ENCODE measurements at places on chromosomes 3 and 15.

GRCh38 chr15:35279811-35280210 lies 194.7 kb upstream of the NANOGP8 start:
- peak; percentile 44 for DNase-seq

- DNase-seq: no peak
Observed at GRCh38 chr15:60316961-60317360, 80.8 kb downstream of the ANXA2 start.

DNA sequence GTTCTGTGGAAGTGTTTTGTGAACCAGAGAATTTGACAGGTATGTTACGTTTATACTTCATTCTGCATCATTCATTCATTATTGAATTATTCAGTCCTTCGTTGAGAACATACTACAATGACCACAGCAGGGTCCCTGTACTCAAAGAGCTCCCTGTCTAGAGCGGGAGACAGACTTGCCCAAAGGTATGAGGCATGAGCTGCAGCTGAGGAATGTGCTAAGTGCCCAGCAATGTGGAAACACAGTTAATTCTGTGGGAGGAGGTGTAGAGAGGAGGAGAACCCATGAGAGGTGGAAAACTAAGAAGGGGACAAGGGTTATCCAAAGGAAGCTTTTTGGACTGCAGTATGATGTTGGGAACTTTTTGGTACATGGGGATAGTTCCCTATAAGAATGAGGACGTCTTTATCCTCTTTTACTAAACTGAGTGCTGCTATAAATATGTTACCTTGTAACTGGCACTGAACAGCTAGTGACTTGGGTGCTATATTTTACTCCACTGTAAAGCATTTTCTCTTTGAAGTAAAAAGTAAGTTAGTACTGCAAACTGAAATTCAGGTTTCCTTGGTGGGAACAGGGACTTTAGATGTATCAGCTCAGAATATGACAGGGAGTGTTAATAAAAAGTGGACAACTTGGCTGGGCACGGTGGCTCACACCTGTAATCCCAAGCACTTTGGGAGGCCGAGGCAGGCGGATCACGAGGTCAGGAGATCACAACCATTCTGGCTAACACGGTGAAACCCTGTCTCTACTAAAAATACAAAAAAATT lies 5.7 kb downstream of the SMAD3 start:
- DNase-seq: no peak

DNA sequence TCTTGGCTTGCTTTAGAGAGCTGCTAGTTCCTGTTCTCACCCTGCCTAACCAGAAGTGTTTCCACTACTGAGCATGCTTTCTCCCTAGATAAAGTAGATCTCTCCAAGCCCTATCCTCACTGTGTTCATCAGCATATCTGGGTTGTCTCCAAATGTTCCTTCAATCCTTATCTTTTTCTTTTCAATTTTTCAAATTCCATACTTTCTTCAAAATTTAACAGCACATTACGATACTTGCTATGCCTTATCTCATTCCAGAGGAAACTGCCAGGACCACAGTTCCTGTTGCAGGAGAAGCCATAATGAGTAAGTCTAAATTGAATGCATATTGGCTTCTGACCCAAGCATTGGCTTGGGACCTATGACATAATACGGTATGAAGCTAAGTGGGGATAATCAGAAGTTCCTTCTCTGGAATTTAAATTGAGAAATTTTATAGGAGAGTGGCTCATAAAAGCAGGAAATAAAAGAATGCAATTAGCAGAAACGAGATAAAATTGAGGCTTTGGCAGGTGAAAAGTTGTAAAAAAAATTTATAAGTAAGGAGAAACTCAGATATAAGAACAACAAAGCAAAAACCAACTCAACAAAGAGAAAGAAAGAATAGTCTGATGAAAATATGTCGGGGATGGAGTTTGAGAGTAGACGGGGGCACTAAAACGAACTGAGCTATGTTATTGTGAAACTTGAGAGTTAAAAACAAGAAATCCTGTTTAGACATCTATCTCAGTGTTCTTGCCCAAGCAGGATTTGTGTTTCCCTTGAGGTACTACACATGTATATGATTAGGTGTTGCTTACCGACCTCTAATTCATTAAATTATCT lies 631.7 kb upstream of the CCDC54 start:
- peak; percentile 68 for DNase-seq

GRCh38 chr3:9501226-9501625 lies 52.4 kb downstream of the LHFPL4 start:
- DNase-seq: no peak

- no peak for DNase-seq
Observed at GRCh38 chr3:37751967-37752648, 109.6 kb upstream of the CTDSPL start.

- DNase-seq: no peak
Observed at GRCh38 chr3:180011927-180012326, 24.8 kb downstream of the PEX5L start.

DNA sequence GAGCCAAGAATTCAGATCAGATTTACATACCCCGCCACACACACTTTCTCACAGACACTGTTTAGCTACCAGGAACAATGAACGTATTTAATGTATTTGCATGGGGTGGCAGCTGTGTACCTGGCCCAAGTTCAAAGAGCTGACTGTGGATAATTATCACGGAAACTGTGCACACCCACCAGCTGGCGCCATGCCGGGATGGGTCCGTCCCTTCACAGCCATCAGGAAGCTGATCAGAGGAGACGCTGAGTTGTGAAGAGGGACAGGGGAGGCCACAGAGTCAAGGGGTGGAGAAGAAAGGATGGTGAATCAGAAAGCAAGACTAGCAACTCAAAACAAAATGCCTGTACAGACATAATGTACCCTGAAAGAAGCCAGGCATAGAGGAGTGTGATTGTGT lies 13.1 kb upstream of the PLA2G4D start:
- DNase-seq: no peak

- DNase-seq: no peak
Observed at GRCh38 chr15:40512440-40512839, 41.7 kb downstream of the CHST14 start.

DNA sequence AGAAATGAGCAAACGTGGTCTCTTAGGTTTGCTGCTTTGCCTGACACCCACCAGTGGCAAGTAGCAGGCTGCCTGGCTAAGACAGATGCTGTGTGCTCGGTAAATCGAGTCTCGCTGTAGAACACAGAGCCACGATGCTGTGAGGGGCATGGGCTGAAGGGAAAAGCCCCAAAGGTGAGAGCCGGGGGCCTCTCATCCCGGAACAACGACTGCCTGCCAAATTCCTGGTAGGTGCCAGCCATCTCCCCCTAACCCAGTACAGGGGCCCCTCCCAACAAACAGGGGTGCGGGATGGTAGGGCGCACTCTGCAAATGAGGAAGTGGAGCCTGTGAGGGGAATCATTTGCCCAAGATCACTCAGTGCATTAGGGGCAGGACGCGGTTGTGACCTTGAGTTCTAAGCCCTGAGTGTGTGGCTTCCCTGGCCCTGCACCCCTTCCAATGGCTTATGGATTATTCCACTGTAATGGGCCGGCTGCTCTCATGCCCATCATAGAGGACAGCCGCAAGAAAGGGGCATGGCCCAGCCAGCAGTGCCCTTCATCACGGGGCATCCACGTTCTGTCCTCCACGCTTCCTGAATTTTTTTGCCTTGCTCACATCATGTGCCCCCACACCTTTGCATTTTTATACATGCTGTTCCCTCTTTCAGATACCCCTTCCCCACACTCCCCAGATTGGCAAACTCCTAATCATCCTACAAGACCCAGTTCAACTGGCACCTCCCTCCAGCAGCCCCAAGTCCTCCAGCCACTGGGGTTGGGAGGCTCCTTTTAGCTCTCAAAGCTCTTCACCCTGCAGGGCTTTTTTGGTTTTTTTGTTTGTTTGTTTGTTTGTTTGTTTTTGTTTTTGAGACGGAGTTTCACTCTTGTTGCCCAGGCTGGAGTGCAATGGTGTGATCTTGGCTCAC lies 125.4 kb downstream of the NUP210 start:
- DNase-seq: no peak

DNA sequence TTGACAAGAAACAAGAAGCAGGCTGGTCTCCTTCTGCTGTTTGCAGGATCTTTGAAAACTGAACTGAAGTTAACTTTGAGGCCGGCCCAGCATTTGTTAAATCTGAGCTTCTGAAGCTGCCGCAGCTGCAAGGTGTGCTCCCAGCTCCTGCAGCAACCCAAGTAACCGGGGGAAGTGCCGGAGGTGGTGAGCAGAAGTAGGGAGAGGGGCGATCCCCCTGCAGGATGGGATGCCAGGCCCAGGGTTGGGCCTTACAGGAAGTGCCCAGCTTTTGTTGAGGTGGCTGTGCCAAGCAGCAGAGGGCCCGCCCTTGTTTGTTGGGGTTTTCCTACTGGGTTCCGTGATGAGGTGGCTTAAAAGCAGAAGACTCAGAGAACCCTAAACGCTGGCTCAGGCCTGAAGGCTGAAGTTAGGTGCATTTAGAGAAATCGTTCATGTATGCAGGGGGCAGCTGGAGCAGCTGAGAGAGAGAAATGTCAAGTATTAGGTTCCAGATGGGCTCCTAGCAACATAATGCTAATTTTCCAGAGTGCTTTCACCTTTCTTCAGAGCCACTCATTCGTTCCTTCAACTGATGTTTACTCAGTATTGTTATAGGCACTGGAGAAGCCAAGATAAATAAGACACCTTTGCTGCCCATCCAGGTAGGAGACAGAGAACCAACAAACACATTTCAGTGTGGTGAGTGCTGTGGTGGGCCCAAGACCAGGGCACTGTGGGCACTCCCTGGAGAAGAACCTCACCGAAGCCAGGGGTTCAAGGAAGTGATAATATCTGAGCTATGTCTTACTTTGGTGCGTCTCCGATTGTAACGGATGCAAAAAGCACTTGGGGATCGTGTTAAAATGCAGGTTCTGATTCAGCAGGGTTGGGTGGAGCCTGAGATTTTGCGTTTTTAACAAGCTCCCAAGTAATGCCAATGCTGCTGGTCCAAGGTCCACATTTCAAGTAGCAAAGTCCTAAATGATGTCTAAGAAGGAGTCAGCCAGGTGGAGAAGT lies 42.2 kb upstream of the PLCL2 start:
- no peak for DNase-seq

All from EL (cell line).